ENCODE measurements at places on chromosomes 2 and 18.

- DNase-seq, result no peak
These were observed 52.6 kb upstream of the TPO start for GRCh38 chr2:1360557-1361250.

- DNase-seq, result no peak
These were observed 52.8 kb downstream of the TMEM178A start for GRCh38 chr2:39718483-39718882.

DNA sequence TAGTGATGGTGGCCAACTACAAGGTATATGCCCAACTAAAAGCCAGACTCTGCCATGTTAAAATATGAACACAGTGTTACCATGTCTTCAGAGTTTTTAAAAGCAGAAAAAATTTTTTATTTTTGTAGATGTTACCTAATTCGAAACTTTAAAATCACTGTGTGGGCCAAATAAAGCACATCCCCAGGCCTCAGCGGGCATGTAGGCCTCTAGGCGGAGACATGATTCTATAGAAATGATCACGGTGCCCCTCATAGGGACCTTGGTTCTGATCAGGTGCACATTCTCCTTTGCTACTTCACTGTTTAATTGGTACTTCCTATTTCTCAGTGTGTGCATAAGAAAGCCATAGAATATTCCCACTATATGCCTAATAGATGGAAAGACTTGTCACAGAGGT, 349.2 kb downstream of the XIRP2 start:
- DNase-seq, result no peak

DNA sequence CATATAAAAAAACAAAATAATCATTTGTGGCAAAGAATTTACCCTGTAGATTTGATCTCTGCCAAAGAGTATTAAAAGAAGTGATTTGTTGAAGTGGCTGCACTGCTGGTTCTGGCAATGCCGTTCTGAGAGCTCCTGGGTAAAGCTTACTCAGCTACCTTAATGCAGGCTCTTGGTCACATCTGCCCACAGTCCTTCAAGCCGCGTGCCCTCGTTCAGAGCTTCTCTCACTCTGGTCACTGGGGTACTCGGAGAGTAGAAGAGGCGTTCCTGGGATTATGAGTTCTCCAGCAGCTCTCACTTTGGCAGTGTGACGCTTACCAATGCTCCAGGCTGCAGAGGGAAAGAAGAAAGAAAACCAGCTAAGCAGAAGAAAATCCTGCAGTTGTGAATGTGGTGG, 57.9 kb downstream of the ACVR1 start:
- no peak for DNase-seq

DNA sequence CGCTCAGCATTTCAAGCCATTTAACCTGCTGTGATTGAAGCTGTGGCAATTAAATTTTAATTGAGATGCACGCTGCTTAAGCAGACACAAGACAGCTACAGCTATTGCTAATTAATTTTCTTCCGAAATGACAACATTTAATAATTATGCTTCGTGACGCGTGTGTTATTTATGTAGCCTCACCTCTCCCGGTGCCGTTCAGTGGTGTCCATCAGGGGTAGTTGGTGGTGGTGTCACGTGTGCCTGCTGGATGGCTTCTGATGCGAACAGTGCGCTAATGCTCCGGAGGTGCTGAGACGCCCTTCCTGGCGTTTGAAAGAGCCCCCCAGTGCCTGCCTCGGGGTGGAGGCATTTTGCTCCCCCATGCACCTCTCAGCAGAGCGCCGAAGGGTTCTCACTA, 39.5 kb downstream of the GLI2 start:
- no peak for DNase-seq

DNA sequence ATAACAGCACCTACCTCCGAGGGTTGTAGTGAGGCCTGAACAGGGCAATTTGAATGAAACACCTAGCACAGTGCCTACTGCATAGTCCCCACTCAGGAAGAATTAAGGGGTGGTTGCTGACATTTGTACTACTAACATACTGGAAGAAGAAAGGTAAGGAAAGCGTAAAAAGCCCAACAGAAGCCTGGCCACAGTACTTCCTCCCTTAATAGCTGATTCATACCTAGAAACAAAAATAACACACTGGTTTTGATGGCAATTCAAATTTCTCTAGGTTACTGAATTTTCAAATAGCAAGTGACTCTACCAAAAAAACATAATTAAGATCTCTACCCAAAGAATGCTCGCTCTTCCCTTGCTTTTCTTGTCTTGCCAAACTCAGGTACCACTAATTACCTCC, 16.2 kb downstream of the SUCLG1 start:
- no peak for DNase-seq

DNA sequence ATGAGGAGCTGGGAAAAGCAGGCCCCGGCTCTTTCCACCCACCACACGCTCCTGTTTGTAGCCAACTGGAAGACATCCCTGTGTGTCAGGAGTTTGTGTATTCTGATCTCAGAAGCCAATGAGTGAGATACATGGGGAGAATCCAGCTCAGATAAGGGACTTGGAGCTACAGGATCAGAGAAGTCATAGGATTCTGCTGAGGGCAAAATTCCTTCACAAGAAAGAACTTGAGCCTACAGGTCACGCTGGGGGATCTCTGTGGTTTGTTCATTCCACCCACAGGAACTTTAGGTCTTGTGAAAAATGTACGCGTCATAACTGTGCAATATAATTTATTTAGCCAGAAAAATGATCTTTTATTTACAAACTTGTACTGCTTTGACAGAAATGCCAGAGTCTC, 80.1 kb upstream of the SMIM21 start:
- DNase-seq, result no peak

GRCh38 chr2:43513796-43514195, 82.0 kb downstream of the THADA start:
- DNase-seq, result no peak

GRCh38 chr2:70123051-70123828, 36.0 kb downstream of the PCBP1 start:
- no peak for DNase-seq

GRCh38 chr2:238912228-238912915, 64.5 kb downstream of the TWIST2 start:
- no peak for DNase-seq

DNA sequence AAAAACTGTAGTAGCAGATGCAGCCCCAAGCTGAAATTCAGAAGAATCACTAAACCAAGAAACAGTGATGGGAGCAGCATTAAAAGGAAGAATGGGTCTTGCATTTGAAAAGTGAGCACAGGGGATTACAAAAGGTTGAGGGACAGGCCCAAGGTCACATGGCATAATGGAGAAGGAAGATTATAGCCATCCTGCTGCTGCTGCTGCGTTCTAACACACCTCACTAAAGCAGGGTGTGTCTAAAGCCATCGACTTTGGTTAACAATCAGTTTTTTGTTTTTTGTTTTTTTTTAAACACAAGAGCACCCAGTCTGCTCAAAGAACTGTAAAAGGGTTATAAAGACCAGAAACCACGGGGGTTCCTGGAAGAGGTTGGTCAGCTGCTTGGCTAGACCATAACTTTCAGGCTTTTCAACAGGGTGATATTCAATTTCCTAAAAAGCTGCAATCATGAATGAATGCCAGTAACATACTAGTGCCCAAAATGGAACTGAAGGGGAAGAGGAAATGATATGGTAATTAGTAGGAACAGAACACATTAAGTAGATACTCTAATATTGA, 102.6 kb downstream of the MYO5B start:
- DNase-seq, result no peak

- DNase-seq, result no peak
These were observed 112.7 kb upstream of the RMDN2 start for GRCh38 chr2:37812414-37812813.

GRCh38 chr2:234950730-234951663, 820 bp upstream of the SH3BP4 start:
- no peak for DNase-seq

GRCh38 chr18:11369556-11369955, 220.2 kb upstream of the PIEZO2 start:
- no peak for DNase-seq

DNA sequence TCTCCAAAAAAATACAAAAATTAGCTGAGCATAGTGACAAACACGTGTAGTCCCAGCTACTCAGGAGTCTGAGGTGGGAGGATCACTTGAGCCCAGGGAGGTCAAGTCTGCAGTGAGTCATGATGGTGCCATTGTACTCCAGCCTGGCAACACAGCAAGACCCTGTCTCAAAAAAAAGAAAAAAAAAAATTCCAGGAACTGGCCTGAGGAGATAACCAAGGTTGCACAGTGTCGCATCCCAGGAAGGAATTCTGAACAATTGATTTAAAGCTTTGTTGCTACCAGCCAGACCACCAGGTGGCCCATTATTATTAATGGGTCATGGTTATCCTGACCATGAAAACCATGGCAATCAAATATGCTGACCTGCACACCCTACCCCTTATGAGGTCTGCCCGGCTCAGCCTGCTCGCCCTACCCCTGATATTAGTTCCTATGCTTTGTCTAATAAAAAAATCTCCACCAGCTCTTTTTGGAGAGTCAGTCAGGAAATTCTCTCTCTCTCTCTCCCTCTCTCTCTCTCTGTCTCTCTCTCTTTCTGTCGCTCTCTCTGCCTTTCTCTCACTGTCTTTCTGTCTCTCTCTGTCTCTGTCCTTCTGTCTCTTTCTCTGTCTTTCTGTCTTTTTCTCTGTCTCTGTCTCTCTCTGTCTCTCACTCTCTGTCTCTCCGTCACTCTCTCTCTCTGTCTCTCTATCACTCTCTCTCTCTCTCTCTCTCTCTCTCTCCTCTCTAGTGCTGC, 73.7 kb downstream of the NCAPH start:
- DNase-seq, result no peak

DNA sequence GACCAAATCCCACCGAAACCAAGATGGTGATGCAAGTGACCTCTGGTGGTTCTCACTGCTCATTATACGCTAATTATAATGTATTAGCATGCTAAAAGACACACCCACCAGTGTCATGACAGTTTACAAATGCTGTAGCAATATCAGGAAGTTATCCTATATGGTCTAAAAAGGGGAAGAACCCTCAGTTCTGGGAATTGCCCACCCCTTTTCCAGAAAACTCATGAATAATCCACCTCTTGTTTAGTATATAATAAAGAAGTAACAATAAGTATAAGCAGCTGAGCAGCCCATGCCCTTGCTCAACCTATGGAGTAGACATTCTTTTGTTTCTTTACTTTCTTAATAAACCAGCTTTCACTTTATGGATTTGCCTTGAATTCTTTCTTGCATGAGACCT, 31.0 kb upstream of the FMNL2 start:
- DNase-seq, result no peak

DNA sequence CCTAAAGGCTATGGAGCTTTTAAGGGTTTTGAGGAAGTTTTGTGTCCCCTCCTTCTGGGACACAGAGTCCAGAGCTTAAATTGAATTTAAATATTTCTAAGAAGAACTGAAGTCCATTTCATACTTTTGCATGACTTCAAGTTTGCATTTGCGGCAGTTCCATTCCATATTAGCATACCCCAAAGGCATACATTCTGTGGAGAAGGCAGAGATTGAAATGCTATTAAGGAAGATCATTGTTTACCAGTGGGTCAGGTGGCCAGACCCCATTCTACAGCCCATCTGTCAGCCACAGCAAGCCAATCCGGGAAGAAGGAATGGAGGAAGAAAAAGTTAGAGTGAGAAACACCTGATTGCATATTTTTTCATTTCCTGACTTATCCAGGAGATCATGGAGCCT, 75.0 kb downstream of the DNAH7 start:
- no peak for DNase-seq

DNA sequence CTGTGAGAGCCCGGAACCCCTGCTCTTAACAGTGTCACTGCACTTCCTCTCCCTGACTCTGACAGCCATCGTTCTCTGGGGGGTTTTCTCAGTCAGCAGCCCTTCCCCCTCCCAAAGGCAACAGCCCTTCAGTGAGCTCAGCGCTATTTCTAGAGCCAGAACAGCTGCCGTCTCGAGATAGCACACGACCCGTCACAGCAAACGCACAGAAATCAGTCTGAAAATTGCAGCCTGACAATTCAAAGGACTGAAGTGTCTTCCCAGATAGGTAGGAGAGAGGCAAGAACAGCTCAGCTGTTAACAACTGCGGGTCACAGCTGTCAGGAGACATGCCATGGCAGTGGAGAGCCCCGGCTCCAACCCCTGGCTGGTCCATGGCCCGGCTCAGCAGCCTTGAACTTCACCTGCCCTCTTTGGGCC, 45.4 kb downstream of the ST8SIA5 start:
- DNase-seq, result no peak

GRCh38 chr2:182792441-182792840, 74.0 kb downstream of the FRZB start:
- no peak for DNase-seq

DNA sequence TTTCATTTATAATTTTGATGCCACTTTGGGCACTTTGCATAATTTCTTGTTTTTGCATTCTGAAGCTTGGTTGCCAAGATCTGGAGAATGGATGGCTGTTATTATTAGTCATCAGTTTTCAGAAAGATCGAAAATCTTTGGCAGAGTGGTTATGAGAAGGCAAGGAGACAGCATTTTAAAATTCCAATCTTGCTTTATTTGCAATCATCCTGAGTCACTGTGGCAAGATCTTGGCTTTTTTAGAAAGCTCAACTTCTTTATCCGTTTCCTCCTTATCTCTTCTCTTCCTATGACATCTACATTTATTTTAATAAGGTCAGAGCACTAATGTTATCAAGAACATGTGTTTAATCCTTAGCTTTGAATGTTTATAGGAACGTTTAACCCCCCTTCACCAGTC, 31.1 kb upstream of the EIF2AK3 start:
- DNase-seq, result no peak

DNA sequence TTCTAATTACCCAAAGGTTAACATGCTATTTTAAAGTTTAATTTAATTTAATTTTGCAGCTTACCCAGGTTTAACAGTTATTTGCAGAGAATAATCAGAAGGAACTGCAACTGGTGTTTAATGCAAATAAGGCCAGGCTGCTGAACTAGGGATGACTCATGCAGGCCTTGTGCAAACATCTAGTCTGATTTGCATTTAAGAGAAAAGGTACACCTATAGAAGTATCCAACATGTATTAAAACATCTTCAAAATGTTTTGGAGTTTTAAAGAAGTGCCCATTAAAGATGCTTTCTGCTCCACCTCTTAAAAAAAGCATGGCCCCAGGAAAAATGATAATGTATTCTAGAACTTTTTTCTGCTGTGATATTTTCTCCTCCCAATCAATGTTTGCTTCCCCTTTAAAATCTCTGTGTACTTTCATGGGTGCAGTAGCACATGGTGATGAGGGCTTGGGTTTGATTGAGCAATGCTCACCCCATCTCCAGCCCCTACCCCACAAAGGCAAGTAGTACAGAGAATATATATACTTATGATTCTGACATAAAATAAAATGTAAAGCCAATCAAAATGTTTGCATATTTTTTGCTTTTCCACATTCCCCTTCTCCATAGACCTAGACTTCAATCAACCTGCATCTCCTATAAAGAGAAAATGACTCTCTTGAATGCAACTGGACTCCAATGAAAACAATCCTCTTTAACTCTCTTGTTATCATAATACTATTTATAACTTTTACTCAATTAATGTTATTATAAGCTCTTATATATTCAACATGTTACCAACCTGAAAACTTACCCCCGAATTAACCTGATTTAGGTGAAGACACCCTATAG, 54.1 kb downstream of the ATP8B1 start:
- DNase-seq, result no peak

- DNase-seq, result no peak
These were observed 205.8 kb downstream of the INSIG2 start for GRCh38 chr2:118294063-118294462.

GRCh38 chr2:27509326-27509725, 12.7 kb downstream of the GCKR start:
- no peak for DNase-seq

GRCh38 chr2:207767461-207768167, 2.1 kb downstream of the FZD5 start:
- peak; percentile 84 for DNase-seq

All from 8988T (cell line).